ENCODE measurements at places on chromosomes 6 and 20.

DNA sequence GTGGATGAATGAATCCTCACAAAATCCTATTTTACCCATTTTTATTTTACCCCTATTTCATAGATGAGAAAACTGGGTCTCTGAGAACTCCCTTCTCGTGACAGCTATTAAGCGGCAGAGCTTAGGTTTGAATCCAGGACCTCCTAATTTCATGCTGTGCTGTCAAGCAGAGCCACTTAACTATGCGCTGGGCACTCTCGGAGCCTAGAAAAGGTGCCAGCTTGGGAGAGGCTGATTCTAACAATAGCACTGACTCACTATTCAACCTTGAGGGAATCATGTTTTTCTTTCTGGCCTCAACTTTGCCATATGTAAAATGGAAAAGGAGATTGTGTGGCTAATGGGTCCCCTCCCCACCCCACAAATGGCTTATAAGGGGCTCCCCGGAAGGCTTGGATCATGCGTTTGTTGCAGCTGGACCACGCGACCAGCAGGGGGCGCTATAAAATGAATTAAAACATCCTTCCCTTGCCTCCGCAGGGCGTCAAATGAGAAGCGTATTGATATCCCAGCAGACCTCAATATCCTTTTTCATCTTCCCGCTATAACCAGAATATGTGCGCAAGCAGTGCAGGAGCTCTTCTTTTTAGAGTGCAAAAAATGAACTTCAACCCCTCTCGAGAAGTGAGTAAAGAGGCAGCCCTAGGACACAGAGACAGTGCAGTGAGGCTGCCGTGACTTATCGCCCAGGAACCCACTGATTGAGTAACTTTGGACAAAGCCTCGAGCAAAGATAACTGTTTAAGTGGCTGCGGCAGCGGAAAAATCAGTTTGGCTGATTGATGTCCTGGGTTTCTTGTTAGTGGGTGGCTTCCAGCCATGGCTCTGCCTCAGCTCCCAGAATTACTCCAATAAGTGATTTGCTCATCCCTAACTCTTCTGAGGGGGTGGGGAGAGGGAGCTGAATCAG, 12.8 kb upstream of the PDYN start:
- no peak for DNase-seq

GRCh38 chr20:31833130-31833930, 12.1 kb downstream of the FOXS1 start:
- DNase-seq, result peak; percentile 21

GRCh38 chr6:144353871-144354314, 68.8 kb downstream of the UTRN start:
- DNase-seq, result no peak

GRCh38 chr6:135831016-135831415, 20.5 kb upstream of the PDE7B start:
- DNase-seq, result no peak

- peak; percentile 61 for DNase-seq
Observed at GRCh38 chr20:32674362-32674789, 635 bp upstream of the C20orf203 start.

DNA sequence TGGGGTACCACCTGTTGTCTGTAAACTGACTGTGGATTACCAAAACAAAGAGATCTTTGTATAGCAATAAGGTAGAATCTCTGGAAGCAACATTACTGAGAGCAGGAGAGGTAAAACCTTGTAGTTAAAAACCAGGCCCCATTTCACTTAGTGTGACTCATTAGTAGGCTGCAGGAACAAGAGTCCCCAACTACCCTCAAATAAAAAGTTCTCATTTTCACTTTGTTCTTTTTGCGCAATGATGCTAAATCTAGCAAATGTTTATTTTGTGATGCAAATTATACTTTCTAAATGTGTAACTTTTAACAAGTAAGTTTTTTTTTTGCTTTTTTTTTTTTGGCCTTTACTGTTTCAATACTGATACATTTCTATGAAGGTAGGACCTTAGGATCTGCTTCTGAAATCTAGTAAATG, 67.1 kb downstream of the ESF1 start:
- no peak for DNase-seq

- no peak for DNase-seq
Observed at GRCh38 chr20:34922654-34923381, 32.8 kb downstream of the GSS start.

Measured in activated naive CD4-positive, alpha-beta T cell (primary cell).